ENCODE measurements at places on chromosomes 7 and 10.

DNA sequence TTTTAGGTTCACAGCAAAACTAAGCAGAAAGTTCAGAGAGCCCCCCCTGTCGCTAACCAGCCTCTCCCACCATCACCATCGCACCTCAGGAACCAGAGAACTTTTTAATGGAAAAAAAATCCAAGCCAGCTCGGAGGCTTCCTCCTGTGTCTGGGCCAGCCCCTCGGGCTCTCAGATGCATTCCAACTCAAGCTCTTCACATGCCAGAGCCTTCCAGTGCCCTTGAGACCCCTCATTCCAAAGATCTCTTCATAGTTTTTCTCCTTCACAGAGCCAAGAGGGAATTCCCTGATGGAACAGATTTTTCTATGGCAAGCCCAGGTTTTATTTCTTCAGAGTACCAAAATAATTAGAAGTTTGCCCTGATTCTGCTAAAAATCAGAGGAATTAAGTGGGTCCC lies 153.4 kb upstream of the LANCL2 start:
- DNase-seq, result no peak

GRCh38 chr10:128631801-128632241 lies 505.6 kb upstream of the MKI67 start:
- DNase-seq, result no peak

DNA sequence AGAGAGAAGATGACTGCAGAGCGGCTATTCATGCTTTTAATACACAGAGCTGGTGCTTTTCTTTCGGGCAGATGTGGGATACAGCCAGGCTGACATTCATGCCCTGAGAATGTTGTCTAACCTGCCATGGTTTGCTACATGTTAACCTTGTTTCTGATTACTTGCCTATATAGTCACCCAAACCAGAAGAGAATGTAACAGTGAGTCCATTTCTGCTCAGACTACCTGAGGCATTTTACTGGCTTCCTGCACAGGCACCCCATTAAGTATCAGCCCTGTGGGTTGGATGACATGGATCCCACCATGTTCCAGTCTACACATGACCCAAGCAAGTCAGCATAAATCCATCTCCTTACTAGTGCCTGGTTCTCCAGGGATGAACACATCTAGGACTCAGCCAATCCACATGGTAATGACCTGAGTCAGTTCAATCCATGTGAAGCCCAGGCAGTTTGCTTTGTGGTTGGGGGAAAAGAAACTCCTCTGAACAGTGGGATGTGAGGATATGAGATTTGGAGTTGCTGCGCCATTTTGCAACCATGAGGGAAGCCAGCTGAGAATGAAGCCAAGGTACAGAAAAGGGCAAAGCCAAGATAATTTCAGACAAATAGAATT lies 55.7 kb upstream of the MKX start:
- DNase-seq, result no peak

- DNase-seq, result no peak
These were observed 24.2 kb downstream of the IFIT3 start for GRCh38 chr10:89351780-89352597.

GRCh38 chr7:77413861-77414424 lies 2.2 kb downstream of the GSAP start:
- DNase-seq, result no peak

DNA sequence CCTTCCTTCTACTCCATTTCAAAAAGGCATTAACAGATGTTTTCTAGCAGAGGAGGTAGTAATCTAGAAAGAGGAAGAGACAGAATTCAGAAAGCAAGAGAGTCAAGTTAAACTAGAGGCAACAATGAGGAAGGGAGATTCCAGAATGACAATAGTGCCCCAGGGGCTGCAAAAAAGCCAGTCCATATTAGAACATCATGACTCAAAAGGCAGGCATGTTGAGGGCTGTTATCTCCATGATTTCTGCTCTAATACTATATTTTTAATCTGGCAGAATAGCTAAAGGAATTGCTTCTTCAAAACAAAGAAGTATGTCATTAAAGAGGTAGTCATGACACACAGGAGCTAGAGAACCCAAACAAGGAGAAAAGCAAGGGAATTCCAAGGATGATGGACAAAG lies 599.6 kb downstream of the INHBA start:
- peak; percentile 17 for DNase-seq

GRCh38 chr10:63718006-63718405 lies 196.8 kb downstream of the REEP3 start:
- no peak for DNase-seq

GRCh38 chr10:30127120-30127541 lies 67.7 kb upstream of the JCAD start:
- no peak for DNase-seq

- DNase-seq, result no peak
These were observed 23.4 kb upstream of the PRKCQ start for GRCh38 chr10:6603142-6604125.

DNA sequence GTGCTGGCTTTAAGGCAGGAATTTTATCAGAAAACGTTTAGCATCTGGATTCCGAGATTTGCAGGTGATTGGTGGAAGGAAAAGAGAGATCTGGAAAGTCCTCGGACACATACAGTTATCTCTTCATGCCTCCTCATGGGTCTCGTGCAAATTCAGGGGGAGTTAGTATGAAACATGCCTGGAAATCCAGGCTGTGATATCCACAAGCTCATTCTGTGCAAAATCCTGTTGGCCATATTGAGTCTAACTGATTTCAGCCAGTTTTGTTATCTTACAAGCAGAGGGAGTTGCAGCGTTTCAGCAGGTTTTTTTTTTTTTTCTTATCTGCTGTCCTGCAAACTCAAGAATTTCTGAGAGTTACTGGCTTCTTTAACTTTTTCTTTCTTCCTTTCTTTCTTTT lies 411.5 kb downstream of the GALNT17 start:
- no peak for DNase-seq

DNA sequence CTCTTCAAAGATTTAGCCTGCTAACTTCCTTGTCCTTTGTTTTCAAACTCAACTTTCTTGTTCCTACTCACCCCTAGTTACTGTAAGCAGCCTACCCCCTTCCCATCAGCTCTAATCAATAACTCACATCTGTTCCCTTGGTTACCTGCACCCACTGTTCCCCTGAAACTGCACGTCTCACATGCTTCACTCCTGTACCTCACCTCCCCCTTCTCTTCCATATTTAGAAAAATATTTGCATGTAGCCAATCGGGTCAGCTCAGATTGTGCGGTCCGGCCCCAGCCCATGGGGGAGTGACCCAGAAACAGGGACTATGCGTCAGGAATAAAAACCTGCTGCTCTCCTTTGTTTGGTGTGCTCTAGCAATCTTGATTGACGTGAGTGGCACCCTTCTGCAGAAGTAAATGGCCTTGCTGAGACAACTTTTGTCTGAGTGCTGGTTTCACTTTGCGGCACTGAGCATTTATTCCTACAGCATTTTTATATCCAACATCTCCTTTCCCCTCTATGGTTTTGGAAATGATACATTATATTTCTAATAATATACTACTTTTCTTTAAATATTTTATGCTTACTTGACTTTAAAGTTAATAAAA lies 21.1 kb upstream of the FAM221A start:
- DNase-seq, result no peak

GRCh38 chr10:23517155-23517554 lies 78.3 kb downstream of the OTUD1 start:
- DNase-seq, result no peak

- DNase-seq, result no peak
These were observed 193.1 kb downstream of the COBL start for GRCh38 chr7:51123322-51124019.

GRCh38 chr7:76044375-76044865 lies 3.4 kb downstream of the STYXL1 start:
- DNase-seq, result no peak

- no peak for DNase-seq
These were observed 340.1 kb upstream of the CHRM2 start for GRCh38 chr7:136528329-136528728.

GRCh38 chr7:134874407-134874806 lies 95.0 kb downstream of the CALD1 start:
- DNase-seq, result no peak

DNA sequence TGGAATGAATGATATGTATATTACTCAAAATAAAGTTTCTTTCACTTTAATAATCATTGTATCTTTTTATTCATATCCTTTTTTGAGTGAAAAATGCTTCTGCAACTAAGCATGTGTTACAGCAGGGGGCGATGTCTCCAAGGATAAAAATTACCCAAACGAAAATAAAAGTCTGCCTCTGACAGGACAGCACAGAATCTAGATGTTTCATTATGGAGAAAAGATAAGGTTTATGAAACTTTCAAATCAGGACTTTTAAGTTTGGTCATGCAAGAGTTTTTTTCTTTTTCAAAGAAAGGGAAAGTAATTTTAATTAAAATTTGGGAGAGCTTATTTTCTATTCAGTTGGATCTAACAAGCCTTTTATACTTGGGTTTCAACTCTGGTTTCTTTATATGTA lies 48.4 kb downstream of the TES start:
- DNase-seq, result no peak

DNA sequence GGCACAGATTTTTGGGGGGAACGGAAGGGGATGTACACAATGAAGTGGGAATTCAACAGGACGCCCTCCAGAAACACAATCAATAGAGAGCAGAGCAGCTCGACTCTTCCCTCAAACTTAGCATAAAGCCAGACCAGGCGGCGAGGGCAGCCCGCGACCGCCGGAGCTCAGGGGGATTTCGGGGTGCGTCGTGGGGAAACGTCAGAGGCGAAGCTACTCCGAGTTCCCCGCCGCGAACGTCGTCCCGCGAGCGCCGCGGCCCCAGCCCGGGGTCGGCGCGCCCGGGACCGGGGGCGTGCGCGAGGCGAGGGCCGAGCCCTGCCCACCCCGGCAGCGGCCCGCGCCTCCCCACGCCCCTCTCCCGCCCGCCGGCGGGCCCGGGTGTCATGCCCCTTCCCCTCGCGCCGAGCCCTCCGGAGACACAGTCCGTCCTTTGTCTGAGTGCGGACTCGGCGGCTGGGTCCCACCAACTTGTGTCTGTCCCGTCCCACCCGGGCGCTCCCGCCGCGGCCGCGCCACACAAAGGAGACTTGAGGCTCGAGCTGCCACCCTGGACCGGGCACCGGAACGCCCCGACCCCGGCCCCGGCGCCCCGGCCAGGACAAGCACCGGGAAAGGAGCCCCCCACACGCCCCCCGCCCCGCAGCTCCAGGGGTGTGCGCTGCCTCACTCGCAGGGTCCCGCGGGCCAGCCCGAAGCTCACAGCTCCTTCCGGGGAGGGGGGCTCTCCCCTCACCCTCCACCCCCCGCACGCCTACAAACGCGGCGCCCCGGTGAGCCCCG lies 634 bp downstream of the EZH2 start:
- no peak for DNase-seq

- DNase-seq, result no peak
These were observed 95.3 kb upstream of the CYP26C1 start for GRCh38 chr10:92965314-92965713.

GRCh38 chr10:6346631-6347030 lies 143.9 kb downstream of the PFKFB3 start:
- DNase-seq, result no peak

DNA sequence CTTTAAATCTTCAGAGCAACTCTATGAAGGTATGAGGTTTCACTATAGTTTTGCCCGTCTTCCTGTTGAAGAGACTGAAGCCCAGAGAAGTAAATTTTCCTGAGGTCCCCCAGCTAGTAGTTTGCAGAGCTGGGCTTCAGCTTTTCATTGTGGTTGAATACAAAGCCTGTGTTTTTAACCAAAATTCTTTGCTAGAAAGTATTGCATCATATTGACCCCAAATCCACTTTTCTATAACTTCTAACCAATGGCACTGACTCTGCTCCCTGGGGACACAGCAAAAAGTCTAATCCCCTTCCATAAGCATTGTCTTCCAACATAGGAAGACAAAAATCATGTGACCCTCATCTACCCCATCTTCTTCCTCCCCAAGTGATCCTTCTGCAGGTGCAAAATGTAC lies 93.0 kb downstream of the KCNMA1 start:
- DNase-seq, result no peak

DNA sequence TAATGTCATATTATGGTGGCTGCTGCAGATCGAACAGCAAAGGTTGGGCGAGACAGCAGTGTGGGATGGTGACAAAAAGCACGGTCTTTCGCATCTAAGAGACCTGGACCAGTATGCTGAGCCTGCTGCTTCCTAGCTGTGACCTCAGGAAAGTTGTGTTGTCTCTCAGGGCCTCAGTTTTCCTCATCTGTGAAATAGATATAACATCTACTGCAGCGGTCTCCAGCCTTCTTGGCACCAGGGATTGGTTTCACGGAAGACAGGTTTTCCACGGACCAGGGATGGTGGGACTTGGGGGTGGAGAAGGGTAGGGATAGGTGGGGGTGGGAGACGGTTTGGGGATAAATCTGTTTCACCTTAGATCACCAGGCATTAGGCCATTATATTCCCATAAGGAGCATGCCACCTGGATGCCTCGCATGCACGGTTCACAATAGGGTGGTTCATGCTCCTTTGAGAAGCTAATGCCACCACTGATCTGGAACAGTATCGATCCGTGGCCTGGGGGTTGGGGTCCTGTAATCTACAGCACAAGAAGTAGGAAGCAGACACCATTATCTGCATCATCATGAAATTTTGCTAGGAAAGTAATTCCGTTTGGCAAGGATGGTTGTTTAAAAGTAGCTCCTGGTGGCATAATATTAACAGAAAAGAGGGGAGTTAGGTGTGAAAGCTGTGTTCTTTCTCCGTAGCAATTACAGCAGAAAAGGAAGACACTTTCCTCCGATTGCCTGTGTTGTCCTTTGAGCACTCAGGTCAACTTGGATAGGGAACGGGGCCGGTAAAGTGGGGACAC lies 10.8 kb downstream of the KLF6 start:
- no peak for DNase-seq

DNA sequence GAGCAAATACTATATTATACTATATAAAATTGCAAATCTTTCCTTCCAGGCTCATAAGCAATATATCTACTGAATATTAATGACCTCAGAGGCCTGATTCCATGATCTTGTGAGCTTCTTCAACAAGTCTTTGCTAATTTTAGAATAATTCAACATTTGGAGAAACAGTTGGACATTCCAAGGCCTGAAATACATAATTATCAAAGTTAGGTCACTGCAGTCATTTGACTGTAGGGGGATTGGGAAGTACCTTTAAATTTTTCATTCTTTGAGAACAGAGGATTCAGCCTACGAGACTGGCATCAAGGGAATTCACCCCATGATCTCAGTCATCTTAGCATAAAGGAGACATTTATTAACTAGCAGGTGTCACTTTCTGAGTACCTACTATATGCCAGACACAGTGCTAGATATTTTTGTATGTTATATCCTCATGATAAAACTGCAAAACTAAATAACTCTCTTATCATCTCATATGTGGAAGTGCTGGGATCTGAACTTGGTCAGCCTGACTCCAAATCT lies 85.4 kb downstream of the DOCK4 start:
- DNase-seq, result no peak

DNA sequence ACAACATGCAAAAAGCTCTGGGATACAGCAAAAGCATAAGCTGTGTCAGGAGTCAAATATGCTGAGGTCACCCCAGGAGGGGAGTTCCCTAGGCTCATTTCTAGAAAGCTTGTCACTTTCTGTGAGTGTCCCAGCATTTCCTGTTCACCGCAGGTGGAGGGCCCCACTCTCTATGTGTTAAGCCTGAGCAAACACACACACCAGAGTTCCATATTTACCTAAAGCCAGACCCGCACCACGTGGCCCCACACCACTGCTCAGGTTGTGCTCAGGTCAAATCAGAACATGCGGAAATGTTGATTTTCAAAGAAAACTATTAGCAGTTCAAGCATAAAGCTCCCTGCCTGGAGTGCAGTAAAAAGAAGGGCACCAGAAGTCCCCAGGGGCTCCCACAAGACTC lies 259.6 kb upstream of the PPP2R2D start:
- DNase-seq, result no peak

All from iPS DF 19.7 (cell line).